ENCODE measurements at places on chromosomes 1 and 21.

GRCh38 chr1:246930830-246931548 is 759 bp downstream of the AHCTF1 start:
- peak; percentile 60 for DNase-seq

GRCh38 chr1:109386054-109386717 is 11.5 kb downstream of the SORT1 start:
- DNase-seq, result no peak

DNA sequence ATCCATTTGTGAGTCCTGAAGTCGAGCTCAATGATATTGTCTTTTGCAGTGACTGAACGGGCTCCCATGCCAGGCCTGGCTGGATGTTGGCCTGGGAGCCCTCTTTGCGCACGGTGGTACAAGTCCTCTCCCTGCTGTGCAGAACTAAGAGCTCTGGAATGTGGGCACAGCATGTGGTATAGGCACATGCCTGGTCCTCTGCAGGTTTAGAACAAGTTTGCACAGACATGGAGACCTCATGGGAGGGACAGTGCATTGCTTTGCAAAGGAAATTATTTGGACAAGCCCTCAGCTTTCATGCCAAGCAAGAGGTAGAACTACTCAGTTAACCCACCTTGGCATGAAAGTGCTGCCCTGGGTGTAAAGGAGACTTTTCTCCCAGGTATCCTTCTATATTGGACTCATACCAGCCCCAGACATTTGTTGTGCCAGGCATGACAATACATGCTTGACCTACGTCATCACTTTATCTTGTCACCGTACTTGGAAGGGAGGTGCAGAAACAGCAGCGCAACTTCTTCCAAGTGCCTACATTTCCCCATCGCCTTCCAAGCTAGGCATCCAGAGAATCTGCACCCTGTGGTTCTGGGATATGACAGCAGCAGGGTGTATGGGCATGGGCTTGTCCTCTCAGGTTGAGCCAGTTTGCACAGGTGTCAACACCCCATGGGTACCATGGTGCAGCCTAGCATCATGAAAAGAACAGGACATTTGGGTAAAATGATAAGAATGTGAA is 37.6 kb upstream of the MRPS6 start:
- DNase-seq, result no peak

GRCh38 chr1:205802060-205802459 is 10.9 kb downstream of the SLC41A1 start:
- no peak for DNase-seq

- no peak for DNase-seq
Observed at GRCh38 chr1:30196872-30197638, 526.3 kb downstream of the MATN1 start.

DNA sequence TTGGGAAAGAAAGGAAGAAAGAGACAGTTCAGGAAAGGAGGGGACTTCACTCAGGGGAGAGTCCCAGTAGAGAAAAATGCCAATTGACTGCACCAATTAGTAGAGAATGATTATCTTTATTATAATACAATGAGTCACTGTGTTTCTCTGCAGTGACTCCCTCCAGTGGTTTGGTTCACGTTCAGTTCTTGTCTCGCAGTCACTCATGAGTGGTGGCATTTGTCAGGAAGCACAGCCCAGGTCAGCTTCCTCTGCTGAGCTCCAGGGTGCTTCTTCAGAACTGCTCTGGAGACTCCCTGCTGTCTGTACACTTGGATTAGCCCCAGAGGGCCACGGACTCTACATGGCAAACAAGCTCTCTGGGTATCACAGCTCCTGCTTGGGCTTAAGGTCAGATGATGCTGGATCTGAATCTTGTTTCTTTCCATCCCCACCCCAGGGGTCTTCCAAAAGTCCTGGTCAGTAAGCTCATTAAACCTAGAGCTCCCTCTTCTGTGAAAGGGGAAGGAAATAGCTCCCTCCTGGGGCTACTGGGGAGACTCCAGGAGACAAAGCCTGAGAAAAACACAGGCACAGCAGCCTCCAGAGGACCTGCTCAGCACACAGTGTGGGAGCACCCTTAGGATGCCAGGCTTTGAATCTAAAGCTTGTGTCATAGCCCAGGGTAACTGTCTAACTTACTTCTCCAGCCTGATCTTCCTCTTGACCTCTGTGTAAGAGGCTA is 619.0 kb downstream of the AJAP1 start:
- DNase-seq, result no peak

DNA sequence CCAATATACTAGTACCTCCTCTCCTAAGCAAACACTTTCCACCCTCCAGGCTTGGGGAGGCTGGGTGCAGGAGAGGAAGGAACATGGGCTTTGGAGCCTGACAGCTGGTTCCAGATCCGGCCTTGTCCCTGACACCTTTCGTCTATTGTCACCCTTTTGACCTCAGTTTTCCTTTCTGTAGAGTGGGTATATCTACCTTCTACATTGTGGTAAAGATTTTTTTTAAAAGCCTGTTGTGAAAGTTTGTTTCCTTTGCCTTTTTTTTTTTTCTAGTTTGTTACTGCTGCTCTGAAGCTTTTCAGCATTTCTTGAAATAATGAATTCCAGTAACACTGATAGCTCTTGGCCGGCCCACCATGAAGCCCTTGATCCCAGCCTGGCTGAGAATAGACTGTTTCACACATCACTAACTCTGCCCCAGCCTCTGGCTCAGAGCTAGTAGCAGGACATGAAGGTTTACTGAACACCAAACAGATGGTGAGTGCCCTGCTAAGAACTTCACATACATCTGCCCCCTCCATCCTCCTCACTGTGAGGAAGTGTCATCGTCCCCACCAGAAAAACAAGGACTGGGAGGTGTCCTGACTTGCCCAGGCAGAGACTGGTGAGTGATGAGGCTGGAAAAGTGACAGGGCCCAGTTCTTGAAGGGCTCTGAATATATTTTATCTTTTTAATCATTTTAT is 33.0 kb upstream of the ID3 start:
- DNase-seq, result peak; percentile 38

GRCh38 chr1:5885471-5886139 is 106.6 kb downstream of the NPHP4 start:
- no peak for DNase-seq

GRCh38 chr1:36652011-36652410 is 169.3 kb upstream of the CSF3R start:
- no peak for DNase-seq

DNA sequence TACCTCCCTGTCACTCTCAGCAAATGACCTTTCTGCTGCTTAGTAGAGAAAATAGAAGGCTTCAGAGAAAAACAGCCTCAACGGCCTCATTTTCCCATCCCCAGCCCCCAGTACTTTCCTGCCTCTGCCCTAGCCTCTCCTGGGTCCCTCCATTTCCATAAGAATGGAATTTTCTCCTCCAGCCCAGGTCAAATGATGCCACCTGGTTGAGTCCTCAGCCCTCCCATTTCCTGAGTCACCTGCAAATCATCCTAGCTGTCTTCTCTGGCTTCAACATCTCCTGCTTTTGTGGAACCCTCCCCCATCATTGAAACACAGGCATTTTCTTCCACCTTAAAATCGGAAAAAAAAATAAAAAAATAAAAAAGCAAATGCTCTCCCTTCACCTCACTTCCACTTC is 35.1 kb downstream of the OLIG1 start:
- DNase-seq, result no peak

DNA sequence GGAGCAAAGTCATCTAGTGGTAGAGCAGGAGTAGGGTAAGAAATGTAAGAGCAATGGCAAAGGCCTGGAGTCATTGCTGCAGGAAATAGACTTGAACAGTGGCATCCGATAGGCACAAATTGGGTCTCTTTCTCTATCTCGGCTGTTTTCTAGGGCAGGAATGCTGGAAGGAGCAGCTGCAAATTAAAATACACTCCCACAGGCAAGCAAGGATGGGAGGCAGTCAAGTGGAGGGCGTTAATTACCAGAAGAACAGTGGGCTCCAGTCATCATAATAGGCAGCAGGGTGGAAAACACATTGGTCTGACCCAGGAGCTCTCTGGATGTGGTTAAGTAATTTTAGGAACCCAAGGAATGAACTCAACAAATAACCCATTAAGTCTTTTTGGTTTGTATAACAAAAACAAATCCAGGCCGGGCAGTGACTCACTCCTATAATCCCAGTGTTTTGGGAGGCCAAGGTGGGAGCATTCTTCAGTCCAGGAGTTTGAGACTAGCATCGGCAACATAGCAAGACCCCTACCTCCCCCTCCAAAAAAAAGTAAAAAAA is 7.8 kb upstream of the TDRD5 start:
- DNase-seq, result no peak

- no peak for DNase-seq
Observed at GRCh38 chr1:29809446-29810120, 573.3 kb downstream of the PTPRU start.

DNA sequence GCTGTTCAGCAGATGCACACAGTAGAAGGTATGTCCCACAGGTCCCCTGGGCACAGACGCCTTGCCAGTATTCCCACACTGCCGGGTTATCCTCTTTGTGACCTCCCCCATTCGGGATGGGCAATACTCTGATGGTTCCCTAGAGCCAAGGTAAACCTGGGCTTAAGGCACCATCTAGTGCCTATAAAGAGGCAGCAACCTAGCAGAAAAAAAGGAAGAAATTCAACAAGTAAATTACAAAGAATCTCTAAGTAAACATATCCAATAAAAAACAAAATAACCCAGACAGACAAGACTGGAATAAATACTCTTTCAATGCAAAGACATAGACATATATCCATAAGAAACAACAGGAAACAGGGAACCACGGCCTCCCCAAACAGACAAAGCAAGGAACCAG is 39.4 kb downstream of the HSF2BP start:
- no peak for DNase-seq

DNA sequence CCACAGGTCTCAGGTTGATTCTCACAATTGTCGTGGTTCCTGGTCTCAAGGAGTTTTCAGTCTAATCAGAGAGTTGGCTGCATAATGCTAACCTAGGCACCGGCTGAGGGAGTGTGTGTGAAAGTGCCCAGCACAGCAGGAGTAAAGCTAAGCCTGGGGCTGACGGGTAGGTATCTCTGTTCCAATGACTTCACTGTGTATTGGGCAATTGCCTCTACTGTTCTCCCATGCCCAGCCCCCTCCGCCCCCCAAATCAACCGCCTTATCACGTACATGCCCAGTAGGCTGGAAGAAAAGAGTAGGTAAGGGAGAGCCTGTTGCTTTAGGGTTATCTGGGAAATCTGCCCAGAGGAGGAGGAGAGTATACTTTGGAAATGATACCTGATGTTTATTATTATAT is 54.7 kb downstream of the MRPS6 start:
- DNase-seq, result peak; percentile 22

GRCh38 chr1:1344655-1345361 is 4.4 kb downstream of the DVL1 start:
- peak; percentile 58 for DNase-seq

- DNase-seq, result no peak
Observed at GRCh38 chr21:42545745-42546144, 32.1 kb downstream of the SLC37A1 start.

- no peak for DNase-seq
Observed at GRCh38 chr21:33348706-33349105, 23.9 kb downstream of the IFNAR1 start.

GRCh38 chr1:236207121-236207520 is 64.8 kb downstream of the GPR137B start:
- no peak for DNase-seq

DNA sequence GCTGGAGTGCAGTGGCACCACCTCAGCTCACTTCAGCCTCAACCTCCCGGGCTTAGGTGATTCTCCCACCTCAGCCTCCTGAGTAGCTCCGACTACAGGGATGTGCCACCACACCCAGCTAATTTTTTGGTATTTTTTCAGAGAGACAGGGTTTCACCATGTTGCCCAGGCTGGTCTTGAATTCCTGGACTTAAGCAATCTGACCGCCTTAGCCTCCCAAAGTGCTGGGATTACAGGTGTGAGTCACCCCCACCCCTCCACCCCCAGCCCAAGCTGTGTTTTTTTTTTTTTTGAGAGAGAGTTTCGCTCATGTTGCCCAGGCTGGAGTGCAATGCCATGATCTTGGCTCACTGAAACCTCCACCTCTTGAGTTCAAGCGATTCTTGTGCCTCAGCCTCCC is 75.4 kb downstream of the NKAIN1 start:
- DNase-seq, result no peak

DNA sequence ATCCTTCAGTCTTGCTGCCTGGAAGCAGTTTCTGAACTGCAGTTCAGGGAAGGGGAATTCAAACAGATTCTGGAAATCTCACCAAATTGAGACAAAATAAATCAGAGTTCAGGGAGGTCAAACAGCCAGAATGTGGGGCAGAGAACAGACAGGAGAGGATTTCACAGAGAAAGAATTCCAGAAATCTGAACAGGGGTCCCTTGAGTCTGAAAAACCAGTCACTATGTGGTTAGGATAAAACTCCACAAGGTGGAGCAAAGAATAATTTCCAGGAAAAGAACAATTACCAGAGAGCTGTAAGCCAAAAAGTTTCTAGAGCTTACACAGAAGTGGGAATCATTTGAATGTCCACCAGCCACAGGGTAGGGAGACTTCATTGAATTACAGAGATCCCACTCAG is 84.7 kb downstream of the URB2 start:
- DNase-seq, result peak; percentile 60

- DNase-seq, result no peak
Observed at GRCh38 chr1:70376196-70376595, 21.7 kb upstream of the ANKRD13C start.

GRCh38 chr1:150477320-150477719 is 9.9 kb upstream of the TARS2 start:
- no peak for DNase-seq

GRCh38 chr21:25953659-25954058 is 216.9 kb downstream of the APP start:
- peak; percentile 28 for DNase-seq

DNA sequence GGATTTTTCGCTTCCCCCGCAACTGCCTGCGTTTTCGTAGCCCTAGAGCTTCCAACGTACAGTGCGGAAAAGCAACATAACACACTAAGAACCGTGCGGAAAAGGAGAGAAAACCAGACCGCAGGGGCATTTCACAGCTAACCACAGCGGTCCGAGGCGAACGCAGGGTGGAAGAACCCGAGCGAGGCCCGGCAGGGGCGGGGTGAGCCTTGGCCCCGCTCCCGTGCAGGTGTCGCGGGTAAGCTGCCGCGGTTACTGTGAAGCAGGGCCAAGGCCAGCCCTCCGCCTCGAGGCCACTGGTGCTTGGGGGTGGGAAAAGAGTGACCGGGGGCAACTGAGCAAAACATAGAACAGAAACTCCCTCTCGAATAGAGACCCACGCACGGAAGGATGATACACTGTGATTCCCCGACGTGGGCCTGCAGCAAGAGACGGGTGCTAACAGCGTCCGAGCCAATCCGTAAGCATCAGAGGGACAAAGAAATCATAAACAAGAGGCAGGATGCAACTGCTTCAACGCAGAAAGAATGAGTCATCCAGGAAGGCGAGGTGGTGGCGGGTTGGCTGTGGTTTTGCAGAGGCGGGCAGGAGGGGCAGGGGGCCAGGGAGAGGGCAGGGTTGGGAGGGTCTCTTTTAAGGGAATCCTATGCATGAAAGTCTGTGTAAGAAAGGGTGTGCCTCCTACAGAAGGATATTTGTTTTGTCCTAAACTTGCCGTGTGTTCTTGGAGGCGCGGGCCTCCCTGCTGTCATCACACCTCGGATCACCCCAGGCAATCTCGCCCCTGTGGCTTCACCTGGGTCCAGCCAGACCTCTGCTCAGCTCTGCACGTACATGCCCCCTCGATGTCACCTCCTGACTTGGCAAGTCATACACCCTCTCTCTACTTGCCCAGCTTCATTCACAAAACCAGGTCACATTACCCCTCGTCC is 7.3 kb downstream of the GNG4 start:
- DNase-seq, result no peak

- DNase-seq, result peak; percentile 28
Observed at GRCh38 chr1:59126366-59126765, 170.5 kb upstream of the FGGY start.

GRCh38 chr1:196593955-196594354 is 14.3 kb downstream of the KCNT2 start:
- DNase-seq, result no peak
